Right ventricle myocardium superior (tissue), 1 donor: ENCODE measurements at places on chromosomes 13 and 19. TPM values are rescaled to one million over a fixed set of nuclear protein-coding genes. Genes with fewer than 3 reads are reported as not detected.

- no peak for DNase-seq
Observed at GRCh38 chr19:623974-624373, 9.4 kb downstream of the POLRMT start.

DNA sequence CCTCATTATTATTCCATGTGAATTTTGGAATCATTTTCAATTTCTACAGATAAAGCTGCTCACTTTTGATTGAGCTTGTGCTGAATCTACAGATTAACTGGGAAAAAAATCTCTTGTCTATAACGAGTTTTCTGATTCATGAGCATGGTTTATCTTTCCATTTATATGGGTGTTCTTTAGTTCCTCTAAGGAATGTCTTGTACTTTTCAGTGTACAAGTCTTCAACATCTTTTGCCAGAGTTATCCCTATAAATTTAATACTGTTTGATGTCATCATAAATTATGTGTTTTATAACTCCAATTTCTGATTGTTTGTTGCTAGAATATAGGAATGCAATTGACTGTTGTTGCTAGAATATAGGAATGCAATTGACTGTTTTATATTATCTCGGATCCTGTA lies 533.8 kb downstream of the OLFM4 start:
- DNase-seq, result no peak

DNA sequence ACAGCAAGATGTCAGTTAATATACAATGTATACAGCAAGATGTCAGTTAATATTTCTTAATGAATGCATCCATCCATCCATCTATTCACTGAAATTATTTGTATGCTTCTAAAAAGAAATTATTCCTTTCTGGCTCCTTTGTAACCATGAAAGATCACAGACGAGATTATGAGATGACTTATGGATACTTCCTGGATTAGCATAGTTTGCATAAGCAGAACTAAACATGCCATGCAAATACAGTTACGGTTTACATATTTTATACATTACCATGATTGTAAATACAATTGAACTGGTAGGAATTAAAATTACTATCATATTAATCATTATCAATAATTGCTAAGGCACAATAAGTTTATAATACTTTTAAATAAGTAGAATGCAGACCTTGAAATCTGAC lies 32.7 kb downstream of the NALCN start:
- no peak for DNase-seq

DNA sequence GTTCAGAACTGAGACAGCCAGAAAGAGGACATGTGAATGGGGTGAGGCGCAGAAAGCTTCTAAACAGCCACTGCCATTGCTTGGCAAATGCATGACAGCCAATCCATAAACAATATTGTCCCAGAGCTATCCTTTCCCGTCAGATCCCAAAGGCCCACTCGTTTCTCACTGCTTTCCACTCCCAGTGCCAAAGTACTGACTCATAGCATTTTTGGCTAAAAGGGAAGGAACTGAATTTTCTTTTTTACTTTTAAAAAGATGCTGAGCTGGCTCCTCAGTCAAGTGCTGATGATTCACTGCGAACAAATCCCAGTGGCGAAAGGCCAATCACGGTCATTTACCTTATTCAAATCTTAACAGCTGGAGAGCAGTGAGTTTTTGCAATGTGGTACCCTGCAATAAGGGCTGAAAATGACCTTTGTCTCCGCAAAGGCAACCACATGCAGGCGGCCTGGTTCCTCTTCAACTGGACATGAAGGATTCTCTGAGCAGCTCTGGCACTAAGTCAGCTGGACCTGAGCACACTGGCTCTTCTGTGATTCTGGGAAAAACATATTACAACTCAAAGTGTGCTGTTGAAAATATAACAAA lies 151.7 kb downstream of the DCLK1 start:
- peak; percentile 81 for DNase-seq

GRCh38 chr13:113080361-113080831 lies 25.2 kb upstream of the F7 start:
- DNase-seq, result peak; percentile 29

GRCh38 chr13:74061926-74062595 lies 72.1 kb downstream of the KLF12 start:
- no peak for DNase-seq

DNA sequence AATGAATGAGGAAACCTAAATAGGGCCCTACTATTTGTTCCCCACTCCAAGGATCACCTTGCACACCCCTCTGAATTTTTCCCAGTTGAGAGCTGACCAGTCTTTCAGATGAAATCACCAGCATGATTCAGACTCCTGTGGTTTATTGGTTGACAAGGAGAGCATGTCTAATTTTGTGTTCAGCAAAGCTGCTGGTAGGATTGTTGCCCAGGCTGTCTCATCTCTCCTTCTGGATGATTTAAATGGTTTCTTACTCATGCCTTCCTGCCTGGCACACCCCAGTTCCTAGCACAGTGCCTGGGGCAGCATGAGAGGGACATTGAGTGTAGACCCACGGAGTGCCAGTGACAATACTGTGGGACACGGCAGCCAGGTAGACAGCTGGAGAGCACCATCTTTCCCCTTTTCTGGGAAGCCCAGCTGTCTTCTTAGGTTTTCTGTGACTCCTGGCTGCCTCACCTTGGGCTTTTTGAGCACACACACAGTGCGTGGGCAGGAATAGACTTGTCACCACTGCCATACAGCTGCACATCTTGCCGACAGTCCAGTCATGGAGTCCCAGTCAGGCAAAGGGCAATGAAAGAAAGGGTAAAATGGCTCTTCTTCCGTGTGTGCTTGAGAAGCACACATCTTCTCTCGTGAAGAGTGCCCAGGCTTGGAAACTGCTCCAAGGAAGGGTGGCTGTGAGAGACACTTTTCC lies 12.3 kb downstream of the FGF9 start:
- no peak for DNase-seq

- peak; percentile 46 for DNase-seq
Observed at GRCh38 chr13:94382960-94383359, 96.5 kb downstream of the DCT start.

DNA sequence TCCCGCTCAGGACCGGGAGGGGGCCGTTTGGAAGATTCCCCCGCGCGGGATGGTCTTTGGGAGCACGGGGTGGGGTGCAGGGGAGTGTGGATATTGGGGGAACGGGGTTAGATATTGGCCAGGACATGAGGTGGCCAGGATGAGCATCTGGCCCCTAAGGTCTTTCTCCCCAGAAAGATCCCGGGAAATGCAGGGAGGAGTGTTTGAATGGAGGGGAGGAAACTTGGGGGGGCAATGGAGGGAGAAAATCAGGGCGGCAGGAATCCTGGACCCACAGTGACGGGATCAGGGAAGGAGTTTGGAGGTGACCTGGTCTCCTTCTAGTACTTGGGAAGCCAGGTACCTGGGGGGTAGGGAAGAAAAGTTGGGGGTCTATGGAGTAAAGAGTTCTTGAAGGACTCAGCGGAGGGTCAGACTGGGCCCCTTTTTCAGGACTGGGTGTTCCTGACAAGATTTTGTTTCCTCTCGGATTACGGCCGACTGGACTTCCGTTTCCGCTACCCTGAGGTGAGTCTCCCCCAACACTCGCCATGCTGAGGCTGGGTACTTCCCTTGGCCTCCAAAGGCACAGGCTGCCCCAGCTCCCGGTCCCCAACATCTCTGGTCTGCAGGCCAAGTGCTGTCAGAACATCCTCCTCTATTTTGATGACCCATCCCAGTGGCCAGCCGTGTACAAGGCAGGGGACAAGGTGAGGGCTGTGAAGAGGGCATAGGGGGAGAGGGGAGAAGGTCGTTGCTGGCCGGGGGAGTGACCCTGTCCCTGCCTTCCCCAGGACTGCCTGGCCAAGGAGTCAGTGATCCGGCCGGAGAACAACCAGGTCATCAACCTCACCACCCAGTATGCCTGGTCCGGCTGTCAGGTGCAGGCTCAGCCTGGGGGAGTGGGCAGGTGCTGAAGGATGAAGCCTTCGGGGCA lies 989 bp downstream of the TMEM145 start:
- DNase-seq, result no peak

GRCh38 chr19:17058236-17058635 lies 17.0 kb downstream of the HAUS8 start:
- no peak for DNase-seq

LMTK3 gene
- 0.70 TPM for total RNA-seq

ZNF85 gene
- total RNA-seq, result 2.2 TPM
